CD4-positive, alpha-beta T cell treated with Interleukin-4 for 4 hours (primary cell): ENCODE measurements at places on chromosomes 11 and 22.
A peak's percentile ranks its signal among the peaks of the same experiment; 100 is the strongest.

- no peak for DNase-seq
Observed at GRCh38 chr11:19953909-19954308, 206.4 kb downstream of the DBX1 start.

- DNase-seq = no peak
Observed at GRCh38 chr11:112963368-112963955, 2.2 kb downstream of the NCAM1 start.

- peak; percentile 13 for DNase-seq
Observed at GRCh38 chr11:9516113-9516512, 55.3 kb downstream of the ZNF143 start.

- no peak for DNase-seq
Observed at GRCh38 chr11:75425422-75425821, 7.6 kb downstream of the KLHL35 start.

GRCh38 chr11:73152086-73152853 lies 10.2 kb upstream of the FCHSD2 start:
- DNase-seq = no peak

- DNase-seq = no peak
Observed at GRCh38 chr11:19934828-19935259, 222.2 kb downstream of the NAV2 start.
